Hypothalamus (tissue), 51 donors: ENCODE measurements at places on chromosomes 11 and 22.

GRCh38 chr22:43424201-43424600 is 12.4 kb downstream of the MPPED1 start:
- DNase-seq: no peak

- DNase-seq: no peak
Observed at GRCh38 chr11:113247221-113247620, 67.2 kb upstream of the TTC12 start.

DNA sequence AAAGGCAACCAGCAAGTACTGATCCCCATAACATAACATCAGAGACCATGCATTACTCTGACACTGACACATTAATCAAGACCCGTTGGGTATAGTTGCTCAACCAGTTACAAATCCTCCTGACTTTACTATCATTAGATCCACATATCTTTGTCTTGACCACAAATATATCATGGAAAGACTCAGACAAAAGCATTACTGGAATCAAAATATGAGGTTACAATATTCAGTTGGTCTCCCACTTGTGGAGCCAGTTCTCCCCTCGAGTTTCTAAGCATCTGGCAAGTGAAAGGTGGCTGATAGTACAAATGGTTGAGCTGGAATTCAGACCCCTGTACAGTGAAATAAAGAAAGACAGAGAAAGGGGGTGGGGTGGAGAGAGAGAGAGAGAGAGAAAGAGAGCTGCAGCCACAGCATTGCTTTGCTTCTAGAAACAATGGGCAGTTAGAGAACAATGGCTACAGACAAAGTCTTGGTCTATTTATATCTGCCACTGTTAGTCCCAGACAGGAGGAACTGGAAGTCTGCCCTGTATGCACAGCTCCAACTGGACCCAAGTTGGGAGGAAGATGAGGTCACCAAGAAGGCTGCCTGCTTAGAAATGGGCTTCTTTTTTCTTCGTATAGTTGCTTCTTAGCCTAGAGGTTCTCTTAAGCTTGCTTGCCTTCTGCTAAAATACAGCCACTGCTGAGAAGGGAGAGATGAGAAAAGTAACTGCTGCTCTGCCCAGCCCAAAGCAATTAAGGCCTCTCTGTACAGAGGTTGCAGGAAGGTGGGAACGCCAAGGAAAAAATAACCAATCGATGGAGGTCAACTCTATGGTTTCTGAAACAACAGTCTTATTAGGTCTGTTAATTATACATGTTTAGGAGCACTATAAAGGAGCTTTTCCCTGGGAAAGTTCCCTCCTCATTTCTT is 85.5 kb downstream of the ETS1 start:
- DNase-seq: no peak

DNA sequence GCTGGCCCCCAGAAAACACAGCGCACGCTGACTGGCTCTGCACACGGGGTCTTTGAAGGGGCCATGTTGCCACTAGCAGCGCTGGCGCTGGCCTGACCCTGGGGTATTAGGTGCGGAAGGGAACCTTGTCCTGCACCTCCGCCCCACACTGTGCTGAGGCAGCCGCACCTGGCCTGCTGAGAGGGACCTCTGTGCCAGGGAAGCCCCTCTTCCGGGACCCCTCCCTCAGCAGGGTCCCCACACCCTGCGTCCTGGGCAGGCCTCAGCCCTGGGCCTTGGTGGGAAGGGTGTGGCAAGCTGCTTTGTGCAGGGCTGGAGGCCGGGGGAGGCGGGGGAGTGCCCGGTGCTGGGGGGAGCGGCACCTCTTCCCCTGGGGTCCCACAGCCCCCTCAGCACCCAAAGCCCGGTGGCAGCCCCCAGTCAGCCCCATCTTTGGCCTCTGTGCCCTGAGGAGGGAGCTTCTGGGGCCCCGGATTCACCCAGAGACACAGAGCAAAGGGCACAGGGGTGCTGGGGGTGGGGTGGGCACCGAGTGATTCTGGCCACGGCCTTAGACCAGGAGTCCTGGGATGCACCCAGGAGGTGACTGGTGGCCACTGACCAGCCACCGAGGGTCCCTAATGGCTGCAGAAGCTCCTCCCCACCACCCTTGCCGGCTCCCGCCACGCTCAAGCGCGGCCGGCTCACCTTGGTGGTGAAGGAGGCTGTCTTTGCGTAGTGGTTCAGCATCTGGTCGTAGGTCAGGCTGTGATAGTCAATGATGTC is 11.4 kb downstream of the TTLL8 start:
- no peak for DNase-seq

DNA sequence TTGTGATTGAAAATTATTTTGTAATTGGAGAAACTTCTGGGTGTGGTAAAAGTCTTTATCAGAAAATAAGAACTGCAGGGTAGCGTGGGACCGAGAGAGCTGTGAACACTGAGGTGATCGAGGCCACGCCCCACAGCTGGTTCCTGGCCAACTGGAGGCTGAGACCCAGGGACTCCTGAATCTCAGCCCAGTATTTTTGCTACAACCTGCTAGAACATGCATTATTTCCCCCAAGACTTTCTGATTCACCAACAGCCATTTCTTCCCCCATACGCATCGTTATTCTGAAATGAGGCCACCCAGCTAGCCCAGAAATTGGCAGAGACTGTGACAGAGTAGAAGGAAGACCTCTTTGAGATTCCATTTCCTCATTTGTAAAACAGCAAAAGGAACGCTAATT is 3.4 kb upstream of the FGF19 start:
- no peak for DNase-seq

DNA sequence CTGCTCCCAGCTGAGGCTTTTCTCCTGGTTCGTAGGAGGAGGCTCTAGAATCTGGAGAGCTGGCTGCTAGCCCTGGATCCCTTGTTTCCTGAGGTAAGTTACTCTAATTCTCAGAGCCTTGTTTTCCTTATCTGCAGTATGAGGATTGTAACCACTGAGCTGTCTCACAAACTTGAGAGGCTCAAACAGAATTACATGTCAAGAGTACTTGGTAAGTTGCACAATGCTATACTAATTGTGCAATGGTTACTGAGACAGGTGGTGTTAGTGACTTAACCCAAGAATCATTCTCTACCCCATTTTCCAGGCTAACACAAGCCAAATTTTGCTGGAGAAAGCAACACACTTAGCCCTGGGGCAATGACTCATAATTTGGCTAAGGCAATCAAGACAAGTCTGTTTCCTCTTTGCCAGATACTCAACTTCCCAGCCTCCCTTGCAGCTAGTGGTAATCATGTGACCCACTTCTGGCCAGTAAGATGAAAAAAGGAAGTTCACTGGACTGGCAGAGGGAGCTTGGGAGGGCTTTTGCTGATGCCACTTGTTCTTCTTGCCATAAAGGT is 348.0 kb downstream of the TENM4 start:
- DNase-seq: no peak

- DNase-seq: no peak
Observed at GRCh38 chr11:117143390-117143789, 697 bp upstream of the PAFAH1B2 start.

DNA sequence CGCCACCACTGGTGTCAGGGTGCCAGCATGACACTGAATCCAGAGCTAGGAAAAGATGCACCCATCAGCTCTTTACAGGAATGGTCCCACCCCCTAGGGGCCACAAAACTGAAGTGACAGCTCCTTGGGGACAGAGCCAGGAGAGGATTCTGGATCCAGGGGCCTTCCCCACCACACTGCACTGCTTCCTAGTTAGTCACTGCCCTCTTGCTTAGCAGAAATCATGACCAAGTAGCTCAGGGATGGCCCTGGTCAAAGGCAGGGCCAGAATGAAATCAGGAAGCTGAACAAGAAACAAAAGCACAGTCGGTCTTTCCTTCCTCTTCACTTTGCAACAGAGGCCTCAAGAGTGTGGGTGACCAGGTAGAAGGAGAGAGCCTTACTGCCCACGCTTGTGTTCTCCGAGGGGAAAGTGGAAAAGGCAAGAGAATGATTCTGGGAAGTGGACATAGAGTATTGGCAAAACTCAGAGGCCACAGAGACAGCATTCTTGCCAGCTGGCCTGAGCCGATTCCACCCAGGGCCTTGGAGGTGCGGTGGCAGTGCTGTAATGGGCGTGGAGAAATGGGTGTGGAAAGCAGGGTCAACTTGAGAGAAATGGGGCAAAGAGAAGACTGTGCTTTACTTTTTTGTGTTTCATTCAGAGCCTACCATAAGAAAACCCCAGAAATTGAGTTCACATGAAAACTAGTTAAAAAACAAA is 39.8 kb downstream of the KCNJ1 start:
- DNase-seq: no peak

GRCh38 chr11:68411501-68411991 is 49.0 kb upstream of the PPP6R3 start:
- DNase-seq: no peak

GRCh38 chr11:108647387-108647700 is 17.5 kb upstream of the DDX10 start:
- no peak for DNase-seq

DNA sequence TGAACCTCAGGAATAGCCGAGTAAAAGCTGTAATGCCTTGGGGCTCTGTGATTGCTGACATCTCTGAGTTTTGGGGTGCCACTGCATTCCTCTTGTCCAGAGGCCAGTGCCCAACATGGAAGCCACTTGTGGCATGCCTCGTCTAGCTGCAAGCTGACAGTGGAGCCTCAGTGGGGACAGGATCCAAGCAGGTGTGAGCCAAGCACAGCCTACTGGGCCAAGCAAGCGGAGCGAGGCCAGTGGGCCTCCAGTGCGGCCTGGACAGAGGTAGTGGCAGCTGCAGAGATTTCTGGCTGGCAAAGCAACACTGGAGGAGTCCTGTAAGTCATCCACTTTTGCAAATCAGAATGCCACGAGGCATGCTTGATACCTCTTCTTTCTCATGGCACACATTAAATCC is 1038.2 kb upstream of the CNTN5 start:
- no peak for DNase-seq

DNA sequence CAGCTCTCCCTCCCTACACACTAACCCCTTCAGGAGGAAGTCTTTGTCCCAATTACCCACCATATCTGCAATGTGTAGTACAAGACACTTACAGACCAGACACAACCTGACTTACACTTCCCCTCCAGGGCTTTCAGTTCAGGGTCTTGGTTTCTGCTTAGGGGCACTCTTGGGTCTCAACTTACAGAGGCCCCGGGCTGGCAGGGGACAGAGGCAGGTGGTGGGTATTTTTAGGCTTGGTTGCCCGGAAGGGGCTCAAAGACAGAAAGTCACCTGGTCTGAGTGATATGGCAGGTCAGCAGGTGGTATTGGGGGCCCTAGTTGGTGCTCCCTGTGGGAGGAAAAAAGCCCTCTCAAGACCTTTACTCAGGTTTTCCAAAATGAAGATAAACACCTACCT is 3.4 kb upstream of the TMEM184B start:
- no peak for DNase-seq

DNA sequence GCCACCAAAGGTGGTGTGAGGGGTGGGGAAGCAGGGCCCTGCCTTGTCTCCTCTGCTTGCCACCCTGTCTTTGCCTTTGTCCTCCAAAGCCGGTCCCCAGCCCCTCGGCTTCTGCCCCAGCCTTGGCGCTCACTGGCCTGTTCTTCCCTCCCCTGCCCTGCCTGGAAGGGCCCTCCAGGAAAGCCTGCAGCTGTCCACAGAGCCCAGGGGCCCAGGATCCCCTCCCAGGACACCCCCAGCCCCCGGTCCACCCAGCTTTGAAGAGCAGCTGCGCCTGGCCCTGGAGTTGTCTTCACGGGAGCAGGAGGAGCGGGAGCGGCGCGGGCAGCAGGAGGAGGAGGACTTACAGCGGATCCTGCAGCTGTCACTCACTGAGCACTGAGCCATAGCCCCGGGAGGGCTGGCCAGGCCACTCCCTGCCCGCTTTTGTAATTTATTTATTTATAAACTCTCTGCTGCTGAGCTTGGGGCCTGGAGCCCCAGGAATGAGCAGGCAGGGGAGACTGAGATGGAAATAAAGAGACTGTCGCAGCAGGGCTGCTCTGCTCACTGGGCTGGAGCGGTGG is 1.3 kb upstream of the SSH3 start:
- no peak for DNase-seq

GRCh38 chr11:11984563-11984962 is 23.9 kb downstream of the DKK3 start:
- no peak for DNase-seq

DNA sequence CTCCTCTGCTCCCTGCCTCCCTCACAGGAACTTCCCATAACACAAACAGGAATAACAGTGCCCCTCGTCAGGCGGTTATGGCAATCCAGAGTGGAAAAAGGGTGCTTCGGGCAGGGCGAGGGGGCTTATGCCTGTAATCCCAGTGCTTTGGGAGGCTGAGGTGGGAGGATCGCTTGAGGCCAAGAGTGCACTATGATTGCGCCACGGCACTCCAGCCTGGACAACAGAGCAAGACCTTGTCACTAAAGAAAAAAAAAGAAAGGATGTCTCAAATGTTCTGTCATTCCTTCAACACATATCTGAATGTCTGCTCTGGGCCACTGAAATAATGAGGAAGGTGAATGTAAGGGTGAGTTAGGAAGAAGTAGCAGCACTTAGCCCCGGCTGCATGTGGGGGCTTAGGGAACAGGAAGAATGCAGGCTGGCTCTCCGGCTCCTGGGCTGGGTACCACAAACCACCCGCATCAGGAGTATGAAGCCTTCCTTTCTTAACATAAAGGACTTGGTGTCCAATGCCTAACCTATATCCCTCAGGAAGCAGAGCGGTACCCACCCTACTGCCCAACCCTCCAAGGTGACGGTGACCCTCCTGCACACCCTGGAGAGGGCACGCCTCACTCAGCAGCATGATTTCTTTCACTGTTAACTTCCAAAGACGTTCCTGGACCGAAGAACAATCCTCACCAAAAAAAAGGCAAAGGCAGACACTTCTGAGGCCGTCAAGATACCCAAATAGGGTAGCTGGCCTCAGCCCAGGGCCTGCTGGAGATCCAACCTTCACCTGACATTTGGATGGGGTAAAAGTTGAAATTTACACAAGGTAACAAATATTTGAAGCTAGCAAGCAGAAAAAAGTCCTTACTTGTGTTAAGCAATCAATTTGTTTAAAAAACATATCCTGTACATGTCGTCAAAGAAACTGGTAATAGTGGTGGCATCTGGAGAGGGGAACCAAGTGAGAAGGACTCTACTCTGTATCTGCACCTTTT is 3.8 kb downstream of the CPT1A start:
- DNase-seq: no peak

GRCh38 chr11:133927690-133928627 is 28.8 kb downstream of the IGSF9B start:
- peak; percentile 65 for DNase-seq

DNA sequence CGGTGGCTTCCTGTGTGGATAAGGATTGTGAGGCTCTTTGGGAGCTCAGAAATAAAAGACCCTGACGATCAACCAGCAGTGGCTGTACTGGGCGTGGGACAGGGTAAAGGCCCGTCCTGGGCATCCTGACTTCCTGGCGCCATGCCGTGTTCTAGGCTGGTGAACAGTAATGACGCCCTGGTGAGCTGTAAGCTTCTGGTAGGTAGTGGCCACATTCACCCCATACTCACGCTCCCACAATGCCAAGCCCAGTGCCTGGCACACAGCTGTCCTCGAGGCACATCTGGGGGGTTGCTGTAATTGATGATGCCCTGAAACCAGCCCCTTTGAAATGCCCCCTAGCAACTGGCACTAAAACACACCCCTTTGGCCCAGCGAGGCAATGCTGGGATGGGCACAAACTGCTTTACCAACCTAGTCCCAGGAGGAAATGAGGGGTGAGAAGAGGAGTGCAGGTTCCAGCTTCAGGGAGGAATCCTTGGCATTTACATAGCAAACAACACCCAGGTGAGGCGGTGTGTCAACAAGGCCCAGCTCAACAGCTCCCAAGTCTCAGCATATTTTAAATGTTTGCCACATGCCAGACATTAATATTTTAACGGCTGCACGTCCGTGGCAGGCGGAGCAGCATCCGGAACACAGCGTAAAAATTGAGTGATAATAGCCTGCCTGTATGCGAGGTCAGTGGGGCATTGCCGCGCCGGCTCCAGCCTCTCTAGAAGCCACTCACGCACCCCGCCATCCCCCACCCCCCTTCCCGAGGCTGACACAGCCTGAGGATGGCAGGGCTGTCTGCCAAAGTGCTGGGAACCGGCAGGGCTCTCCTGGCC is 79.3 kb downstream of the DSCAML1 start:
- peak; percentile 91 for DNase-seq

- no peak for DNase-seq
Observed at GRCh38 chr11:11499300-11499699, 122.5 kb downstream of the GALNT18 start.
